Stimulated activated naive CD4-positive, alpha-beta T cell treated with Interleukin-2 at 50 U/mL for 16 hours (primary cell): ENCODE measurements at places on chromosomes 2 and 18.
A peak's percentile ranks its signal among the peaks of the same experiment; 100 is the strongest.

- no peak for DNase-seq
Observed at GRCh38 chr2:15092691-15093090, 460.2 kb downstream of the LRATD1 start.

DNA sequence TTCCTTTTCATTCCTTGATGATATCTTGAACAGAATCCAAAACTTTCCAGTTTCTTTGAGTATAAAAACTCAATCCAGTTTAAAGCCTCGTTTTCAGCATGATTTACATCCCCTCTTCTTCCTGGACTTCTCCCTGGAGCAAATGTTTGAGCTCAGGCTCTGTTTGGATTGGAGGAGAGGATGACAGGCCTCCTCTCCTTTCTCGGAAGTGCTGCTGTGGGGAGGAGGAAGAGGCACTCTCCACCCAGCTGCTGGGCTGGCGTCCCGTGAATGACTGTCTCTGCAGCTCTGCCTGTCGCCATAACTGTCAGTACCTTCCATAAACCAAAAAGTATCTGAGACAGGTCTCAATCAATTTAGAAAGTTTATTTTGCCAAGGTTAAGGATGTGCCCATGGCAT is 238.2 kb upstream of the AGAP1 start:
- no peak for DNase-seq

DNA sequence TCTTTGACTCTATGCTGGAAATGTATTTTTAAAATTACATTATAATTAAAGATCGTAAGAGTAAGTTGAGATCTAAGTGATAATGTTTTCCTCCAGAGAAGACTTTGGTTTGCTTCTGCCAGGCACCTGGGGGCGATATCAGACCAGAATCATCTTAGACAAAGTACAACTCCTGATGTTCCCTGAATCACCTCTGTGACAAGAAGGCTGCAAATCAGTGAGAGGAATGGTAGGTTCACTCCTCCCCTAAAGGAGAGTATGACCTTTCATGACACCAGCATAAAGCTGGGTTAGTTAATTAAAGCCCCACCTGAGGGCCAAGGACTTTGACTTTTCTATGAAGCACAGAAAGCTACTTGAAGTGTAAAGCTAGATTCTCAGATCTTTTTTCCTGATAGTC is 114.4 kb upstream of the DTNA start:
- DNase-seq: no peak

DNA sequence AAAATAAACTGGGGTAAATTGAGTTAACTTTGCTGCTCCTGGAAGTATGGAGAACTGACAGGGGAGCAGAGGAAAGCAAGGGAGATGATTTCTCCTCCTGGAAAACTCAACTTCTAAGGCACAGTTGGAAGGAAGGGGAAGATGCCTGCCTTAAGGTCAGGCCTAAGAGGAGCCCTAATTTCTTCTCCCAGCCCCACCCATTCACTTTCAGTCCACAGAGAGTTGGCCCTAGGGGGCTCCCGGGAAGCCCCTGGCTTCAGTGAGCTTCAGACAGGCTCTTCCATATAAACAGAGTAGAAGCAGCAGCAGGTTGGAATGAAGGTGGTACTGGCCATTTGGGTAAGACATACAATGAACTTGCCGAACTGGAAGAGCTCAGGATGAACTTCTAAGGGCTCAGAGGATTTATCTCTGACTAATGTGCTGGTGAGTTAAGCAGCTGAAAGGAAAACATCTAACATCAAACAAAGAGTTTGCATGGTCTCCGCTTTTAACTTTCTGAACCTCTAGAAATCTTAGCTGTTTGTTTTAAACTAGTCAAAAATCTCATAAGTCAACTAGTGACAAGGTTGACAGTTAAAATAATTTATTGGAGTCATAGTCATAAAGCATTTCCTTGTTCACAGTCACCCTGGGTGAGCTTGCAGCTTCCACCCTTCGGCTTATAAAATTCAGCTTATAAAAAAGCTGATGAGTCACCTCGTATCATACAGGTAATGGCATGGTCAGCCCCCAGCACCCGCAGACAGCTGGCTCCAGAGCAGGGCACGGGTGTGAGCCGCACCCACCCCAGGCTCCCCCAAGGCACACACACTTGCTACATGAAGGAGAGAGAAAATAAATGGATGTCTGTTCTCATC is 9.8 kb downstream of the MALL start:
- DNase-seq: no peak

DNA sequence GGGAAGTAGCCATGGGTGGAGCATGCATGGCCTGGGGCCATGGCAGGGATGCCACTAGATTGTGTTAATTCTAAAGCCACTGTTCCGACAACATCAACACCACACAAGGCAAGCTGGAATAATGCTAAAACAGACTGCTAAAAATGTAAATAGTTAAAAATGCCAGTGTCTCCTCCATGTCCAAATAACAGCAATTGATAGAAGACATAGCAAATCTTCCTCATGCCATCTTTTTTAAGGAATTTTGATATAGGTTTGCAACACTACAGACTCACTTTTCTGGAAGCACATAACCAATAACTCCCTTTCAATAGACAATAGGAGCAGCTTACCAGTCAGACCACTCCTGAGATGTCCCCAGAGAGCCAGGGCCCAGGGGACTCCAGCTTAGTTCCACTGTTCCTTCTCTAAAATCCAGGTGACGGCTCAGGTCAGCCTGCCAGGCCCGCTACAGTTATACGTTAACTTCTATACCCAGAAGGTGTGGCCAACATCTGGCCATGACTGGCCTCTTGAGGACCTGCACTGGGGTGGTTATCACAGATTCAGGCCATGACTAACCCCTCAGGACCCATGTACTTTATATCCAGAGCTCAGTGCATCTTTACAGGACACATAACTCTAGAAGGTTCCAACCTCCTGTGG is 20.3 kb downstream of the TUBB6 start:
- no peak for DNase-seq

- DNase-seq: peak; percentile 76
Observed at GRCh38 chr2:15177103-15177502, 384.0 kb downstream of the NBAS start.

GRCh38 chr2:102114290-102114721 is 28.2 kb upstream of the IL1R1 start:
- DNase-seq: peak; percentile 24

DNA sequence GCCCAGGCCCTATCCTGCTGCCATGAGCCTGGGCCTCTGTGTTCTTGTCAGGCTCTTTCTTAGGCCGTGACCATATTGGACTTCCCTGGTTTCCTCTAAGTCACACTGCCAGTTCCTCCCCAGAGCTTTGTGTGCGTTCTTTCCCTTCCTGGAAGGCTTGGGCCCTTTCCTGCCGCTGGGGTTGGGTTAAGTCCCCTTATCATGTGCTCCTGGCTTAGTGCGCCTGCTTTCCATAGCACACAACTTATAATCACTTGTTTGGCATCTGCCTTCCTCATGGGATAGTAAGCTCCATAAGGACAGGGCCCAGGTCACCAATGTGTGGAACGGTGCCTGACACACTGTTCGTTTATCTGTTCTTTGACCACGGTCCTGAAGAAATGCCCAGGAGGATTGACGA is 31.3 kb downstream of the NIFK start:
- DNase-seq: no peak

GRCh38 chr2:20538308-20539132 is 91.6 kb downstream of the RHOB start:
- DNase-seq: no peak

- DNase-seq: no peak
Observed at GRCh38 chr2:45892757-45893156, 241.3 kb downstream of the PRKCE start.

GRCh38 chr2:197803033-197803444 is 1.4 kb upstream of the PLCL1 start:
- no peak for DNase-seq

DNA sequence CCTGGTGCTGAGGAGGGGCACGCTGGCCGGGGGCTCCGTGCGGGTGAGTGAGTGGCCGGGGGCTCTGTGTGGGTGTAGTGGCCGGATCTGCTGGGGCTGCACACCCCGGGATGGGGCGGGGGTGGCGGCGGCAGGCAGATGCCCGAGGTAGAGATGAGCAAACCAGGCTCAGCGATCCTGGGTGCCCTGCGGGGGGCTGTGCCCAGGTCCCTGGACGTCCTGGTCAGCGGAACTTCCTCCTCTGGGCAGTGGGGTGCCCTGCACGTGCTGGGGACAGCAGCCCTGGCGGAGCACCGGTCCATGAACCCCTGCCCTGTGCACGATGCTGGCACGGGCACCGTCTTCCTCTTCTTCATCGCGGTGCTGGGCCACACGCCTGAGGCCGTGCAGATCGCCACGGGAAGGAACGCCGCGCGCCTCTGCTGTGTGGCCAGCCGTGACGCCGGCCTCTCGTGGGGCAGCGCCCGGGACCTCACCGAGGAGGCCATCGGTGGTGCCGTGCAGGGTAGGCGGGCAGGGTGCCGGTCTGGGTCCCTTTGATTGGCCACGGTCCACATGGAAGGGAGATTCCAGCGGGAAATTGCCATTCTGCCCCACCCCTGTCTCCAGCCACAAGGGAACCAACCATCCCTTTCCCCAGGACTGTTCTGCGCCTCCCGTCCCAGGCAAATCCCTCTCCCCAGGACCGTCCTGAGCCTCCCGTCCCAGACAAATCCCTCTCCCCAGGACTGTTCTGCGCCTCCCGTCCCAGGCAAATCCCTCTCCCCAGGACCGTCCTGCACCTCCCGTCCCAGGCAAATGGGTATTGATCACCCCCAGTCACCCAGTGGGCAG is 5.9 kb downstream of the NEU4 start:
- no peak for DNase-seq

- DNase-seq: peak; percentile 96
Observed at GRCh38 chr2:60756097-60757087, at the start of gene PAPOLG. Gene PAPOLG, plus strand, starts transcription at chr2:60756268. Its CDS starts 211 bp downstream, at chr2:60756479.
